Ecto neural progenitor cell (in vitro differentiated cells): ENCODE measurements at places on chromosomes 4 and X.

DNA sequence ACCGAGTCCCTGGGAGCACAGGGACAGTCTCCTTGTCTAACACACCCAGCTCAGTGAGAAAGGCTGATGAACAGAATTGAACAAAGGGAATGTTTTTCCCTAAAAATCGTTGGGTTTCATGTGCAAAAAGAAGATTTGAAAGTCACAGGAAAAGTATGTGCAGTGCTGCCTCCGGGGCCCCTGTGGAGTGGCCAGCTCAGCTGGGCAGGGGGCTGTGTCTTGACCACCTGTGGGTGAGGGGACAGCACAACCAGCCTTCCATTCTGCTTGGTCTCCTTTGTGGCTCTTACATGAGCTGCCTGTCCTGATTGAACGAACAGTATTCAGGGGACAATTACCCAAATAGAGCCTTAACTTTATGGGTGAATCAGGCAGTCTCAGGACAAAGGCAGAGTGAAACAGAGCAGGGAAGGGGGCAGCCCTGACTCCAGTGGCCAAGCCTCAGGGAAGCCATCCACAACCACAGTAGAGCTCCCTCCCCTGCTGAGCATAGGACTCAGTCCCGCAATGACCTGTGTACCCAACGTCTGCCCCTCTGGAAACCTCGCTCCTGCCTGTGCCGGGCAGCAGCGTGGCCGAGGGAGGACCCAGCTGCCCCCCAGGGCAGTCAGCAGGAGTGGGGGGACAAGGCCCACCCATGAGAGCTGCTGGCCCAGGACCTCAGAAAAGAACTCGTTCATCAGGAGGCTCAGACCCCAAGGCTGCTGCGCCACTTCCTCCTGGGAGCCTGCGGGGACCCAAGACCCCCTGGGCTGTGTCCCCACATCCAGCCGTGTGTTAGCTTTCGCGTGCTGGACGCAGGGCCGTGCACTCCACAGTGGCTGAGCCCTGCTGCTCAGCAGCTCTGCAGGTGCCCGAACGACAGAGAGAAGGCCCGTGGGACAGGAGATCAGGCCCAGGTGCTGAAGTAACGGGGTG is 59.6 kb upstream of the MXD4 start:
- DNase-seq, result peak; percentile 41

- DNase-seq, result no peak
Observed at GRCh38 chr4:78057135-78057599, at the start of gene FRAS1. FRAS1 (plus strand) TSS chr4:78057323; CDS start chr4:78058010, 687 bp downstream.

- no peak for DNase-seq
Observed at GRCh38 chrX:53768451-53768850, 81.9 kb upstream of the HUWE1 start.

GRCh38 chr4:156294577-156294976 is 340.9 kb upstream of the CTSO start:
- DNase-seq, result no peak

DNA sequence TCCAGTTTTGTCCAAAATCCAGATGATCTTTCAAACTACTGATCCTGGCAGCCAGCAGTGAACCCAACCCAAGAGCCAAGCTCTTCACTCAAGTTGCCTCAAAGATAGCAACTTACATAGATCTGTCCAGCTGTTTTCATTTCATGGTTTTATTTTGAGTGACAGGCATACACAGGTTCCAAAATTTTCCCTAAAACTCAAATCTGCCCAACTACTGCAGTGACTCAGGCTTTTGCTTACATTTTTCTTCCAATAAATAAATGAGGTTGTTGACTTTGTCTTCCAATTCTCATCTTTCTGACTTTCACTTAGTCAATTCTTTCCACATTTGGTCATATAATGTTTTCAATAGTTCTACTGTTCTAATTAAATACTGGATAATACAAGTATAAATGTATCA is 158.8 kb downstream of the TECRL start:
- no peak for DNase-seq

GRCh38 chrX:50704360-50704759 is 109.6 kb downstream of the SHROOM4 start:
- DNase-seq, result no peak

DNA sequence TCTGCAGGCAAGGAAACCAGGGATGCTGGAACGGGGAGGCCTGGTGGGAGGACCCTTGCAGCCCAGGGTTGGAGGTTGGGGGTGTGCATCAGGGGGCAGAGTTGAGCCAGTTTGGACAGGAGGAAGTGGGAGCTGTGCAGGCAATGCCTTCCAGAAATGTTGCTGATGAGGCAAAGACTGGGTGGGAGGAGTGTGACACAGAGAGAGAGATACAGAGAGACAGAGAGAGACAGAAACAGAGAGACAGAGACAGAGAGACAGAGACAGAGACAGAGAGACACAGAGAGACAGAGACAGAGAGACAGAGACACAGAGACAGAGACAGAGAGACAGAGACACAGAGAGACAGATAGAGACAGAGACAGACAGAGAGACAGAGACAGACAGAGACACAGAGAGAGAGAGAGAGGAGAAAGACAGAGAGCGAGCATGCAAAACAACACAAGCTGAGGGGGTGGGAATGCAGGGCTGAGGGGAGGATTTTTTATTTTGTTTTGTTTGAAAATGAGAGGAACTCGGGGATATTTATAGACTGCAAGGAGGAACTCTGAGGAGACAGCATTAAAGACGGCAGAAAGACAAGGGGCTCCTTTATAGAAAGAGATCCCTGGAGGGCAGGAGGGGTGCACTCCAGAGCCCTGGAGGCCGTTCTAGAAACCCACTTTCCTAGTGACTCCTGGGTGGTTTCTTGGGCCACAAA is 1.9 kb upstream of the HAUS3 start:
- no peak for DNase-seq

DNA sequence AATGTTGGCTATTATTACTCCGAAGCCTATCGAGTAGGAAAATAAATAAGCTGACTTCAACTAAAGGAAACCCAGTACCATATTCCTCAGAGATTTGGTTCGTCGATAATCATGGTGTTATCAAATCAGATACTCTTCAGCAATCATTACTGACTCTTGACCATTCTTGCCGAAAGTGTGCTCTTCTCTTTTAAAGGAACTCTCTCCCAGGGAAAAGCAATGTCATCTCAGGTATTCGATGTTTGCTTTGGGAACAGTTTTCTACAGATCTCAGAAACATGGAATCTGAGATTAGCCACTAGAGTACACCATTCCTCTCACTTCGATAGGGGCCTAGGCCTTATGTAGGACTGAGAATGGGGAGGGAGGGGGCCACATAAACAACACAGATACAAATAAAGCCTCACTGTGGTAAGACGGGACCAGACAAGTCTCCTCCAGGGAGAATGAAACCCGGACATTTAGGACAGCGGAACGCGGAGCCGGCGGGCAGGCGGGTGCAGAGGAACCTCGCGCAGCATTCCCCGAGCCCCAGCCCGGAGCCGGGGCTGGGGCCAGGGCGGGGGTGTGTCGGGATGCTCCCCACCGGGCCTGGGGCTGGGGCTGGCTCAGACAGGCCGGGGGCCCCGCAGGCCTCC is 581 bp downstream of the DNAJB14 start:
- no peak for DNase-seq

GRCh38 chr4:89514811-89515210 is 207.2 kb upstream of the GPRIN3 start:
- no peak for DNase-seq

- no peak for DNase-seq
Observed at GRCh38 chr4:125388613-125389012, 73.9 kb downstream of the FAT4 start.

DNA sequence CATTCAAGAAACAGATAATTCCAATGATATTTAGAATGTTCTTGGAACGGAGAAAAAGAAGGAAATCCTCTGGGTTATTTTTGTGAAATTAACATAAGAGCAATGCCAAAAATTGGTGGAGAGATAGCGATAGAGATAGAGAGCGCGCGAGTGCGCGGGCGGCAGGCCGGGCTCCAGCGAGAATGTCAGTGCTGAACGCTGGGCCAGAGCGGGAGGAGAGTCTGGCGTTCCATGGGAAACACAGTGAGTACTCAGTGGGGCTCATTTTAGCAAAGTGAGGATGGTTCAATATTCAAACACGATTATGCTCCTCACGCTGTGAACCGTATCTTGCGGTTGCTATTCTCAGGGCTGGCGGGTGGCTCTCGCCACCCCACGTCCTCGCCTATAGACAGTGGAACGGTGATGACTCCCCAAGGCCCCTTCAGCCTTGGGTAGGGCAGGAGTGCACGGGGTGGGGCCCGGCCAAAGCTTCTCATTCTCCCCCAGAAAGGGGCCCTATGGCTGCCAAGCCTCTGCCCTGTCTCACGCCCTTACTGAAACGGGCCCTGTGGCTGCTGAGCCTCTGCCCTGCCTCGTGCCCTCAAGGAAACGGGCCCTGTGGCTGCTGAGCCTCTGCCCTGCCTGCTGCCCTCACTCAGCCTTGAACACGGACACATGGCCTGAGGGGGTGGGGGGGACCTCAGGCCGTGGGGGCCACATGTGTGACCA is 16.9 kb downstream of the CPLX1 start:
- DNase-seq, result no peak

- DNase-seq, result no peak
Observed at GRCh38 chr4:80138551-80139538, 58.5 kb upstream of the PRDM8 start.

DNA sequence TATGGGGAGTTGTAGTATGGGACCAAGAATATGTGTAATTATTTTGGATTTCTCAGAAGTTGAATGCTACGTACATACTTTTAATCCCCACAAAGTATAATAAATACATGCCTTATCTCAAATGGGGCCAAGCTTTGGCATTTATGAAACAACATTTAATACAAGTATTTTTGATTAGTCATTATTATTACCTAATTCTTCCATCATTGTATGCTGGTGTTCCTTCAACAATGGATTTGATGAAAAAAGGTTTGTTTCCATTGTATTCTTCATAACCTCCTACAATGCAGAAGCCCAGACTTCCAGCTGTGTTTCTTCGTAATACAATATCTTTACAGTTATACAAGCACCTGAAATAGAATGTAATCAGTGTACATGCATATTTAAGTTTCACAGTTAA is 83.8 kb downstream of the FIP1L1 start:
- DNase-seq, result no peak

GRCh38 chr4:31617667-31618066 is 897.5 kb downstream of the PCDH7 start:
- DNase-seq, result no peak

DNA sequence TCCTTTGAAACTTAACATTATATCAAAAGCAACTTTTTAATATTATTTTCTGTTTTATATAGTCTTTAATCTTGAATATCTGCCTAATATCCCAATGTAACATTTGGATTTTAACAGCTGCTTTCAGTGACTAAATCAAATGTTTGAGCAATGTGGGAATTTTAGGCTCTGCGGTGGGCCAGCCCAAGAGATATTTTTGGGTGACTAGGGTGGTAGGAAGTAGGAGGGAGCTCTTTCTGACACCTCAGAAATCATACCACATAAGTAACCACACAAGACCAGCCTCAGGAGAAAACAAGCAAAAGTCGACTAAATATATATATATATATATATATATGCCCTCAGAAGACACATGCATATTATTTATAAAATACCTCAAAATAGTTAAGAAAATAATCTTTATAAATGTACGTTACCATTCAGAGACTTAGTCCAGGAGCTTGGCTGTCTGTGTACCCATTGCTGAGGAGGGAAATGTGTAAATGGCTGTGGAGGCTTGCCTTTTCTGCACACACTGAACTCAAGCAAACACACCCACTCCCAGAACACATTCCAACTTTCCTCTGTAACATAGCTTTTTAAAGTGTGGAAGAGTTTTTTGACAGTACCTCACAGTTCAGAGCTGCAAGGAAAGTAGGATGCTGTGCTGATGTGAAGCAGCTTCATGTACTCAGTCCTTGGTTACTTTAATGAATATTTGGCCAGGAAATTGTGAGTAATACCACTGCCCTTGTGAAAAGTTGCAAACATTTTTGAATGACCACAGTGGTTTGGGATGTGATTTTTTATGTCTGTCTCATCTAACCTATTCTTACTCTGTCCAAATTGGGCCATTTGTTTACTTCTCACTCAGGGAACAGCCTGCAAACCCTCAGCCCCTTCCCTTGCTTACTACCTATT is at the start of gene RTL3:
RTL3 (minus strand) TSS at position 484 of the 900 bp plus-strand sequence. CDS start 908 bp downstream, outside the sequence.
- DNase-seq, result no peak

DNA sequence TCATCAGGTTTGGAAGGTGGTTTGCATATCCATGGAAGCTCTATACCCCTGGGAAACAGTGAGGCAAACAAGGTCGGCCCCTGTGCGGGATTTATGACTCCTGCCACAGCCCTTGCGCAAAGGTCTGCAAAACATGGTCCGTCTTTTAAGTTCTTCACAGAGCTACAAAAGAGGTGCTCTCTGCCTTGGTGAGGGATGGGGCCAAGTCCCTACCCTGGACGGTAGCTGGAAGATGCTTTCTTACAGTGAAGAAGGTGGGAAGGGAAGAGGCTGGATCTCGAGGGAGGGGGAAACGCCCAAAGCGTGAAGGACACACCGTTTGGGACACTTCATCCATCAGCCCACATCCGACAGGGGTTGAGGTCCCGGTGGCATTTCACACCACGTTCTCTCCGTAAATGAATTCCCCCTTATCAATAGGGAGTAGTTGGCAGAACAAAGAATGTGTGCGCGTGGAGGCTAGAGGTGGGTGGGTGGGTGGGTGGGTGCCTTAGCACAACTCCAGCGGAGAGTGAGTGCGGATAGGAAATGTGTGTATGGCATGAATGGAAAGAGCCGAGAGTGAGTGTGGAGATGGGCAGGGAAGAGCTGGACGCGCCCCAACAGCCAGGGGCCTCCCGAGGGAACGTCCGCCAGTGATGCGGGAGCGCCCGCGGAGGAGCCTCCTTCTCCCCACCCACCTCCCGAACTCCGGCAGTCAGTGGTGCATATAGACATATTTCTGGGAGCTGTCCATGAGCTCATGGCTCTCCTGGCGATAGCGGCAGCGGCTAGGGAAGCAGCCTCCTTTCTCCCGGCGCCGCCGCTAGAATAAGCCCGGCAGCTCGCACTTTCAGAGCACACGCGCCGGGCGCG is 68.3 kb downstream of the LARP7 start:
- DNase-seq, result peak; percentile 67

DNA sequence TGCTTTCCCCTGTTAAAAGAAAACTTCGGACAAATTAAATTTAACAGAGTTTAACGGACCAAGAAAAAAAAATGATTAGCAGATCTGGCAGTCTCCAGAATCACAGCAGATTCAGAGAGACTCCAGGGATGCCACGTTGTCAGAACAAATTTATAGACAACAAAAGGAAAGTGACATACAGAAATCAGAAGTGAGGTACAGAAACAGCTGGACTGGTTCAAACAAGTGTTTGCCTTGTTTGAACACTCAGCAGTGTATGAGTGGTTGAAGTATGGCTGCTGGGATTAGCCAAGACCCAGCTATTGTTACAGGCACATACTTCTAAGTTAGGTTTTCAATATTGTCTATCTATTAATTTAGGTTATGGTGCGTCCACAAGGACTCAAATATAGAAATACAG is 19.1 kb downstream of the PIR start:
- no peak for DNase-seq

GRCh38 chrX:93422693-93423092 is 250.7 kb downstream of the NAP1L3 start:
- DNase-seq, result no peak

DNA sequence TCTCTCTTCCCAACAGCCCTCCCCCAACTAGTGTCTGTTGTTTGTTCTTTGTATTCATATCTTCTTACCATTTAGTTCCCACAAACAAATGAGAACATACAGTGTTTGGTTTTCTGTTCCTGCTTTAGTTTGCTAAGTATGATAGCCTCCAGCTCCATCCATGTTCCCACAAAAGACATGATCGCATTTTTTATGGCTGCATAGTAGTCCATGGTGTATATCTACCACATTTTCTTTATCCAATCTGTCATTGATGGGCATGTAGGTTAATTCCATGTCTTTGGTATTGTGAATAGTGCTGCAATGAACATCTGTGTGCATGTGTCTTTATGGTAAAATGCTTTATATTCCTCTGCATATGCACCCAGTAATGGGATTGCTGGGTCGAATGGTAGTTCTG is 283.9 kb upstream of the FGF13 start:
- no peak for DNase-seq

- no peak for DNase-seq
Observed at GRCh38 chr4:52059372-52059771, 8.3 kb downstream of the SPATA18 start.
